Hepatic stellate cell (primary cell): ENCODE measurements at places on chromosomes 13 and 19.

DNA sequence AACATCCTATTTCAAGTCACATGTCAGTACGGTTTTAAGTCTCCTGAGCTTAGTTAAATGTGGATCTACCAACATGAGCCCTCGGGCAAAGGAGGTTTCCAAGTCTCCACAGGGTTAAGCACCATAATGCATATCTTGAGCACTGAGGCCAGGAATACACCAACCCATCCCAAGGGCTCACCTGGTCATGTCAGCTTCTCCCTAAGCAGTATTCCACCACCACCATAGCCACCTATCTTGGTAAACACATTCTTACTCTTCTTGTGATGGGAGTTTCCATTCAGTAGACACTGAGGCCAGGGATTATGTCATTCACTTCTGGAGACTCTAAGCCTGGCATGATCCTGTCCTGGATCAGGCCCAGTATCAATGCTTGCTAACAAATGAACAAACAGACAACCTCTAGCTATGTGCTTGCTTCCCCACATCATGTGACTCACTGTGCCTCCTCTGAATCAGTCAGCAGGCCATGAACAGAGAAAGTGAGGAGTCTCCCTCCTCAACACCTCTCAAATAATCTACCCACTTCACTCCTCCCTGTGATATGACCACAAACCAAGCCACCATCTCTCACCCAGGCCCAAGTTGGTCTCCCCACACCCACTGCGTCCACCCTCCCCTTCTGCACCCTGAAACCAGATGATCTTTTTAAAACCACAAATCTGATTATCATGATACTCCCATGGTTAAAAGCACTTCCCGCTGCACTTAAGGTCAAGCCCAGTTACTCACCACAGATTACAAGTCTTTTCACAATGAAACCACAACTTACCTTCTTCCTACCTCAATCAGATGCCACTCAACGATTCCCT lies 5.8 kb downstream of the PEG3 start:
- no peak for DNase-seq

- DNase-seq = no peak
These were observed 13.5 kb downstream of the PLAUR start for GRCh38 chr19:43656436-43656835.

GRCh38 chr19:51172223-51172622 lies 30.1 kb downstream of the SIGLEC7 start:
- DNase-seq = no peak

GRCh38 chr19:31527443-31527842 lies 178.2 kb upstream of the TSHZ3 start:
- DNase-seq = no peak

DNA sequence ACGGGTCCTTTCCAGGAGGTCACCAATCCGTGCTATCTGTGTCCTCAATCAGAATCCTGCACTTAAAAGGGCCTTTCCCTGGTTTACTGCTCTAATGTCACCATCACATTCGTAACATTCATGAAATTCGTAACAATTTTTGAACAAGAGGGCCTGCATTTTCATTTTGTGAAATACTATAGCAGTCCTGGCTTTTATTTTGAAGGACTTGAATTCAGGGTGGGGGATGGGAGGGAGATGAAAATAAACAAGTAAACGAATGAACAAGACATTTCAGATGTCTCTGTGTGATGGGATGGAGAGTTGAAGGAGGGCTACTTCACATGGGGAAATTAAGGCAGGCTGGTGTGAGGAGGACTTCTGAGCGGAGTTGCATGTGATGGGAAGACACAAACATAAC lies 281.0 kb downstream of the TSHZ3 start:
- DNase-seq = no peak

- DNase-seq = peak; percentile 29
These were observed 259.9 kb downstream of the FOXO1 start for GRCh38 chr13:40406405-40407120.

GRCh38 chr13:47066226-47066625 lies 169.4 kb upstream of the HTR2A start:
- DNase-seq = no peak

GRCh38 chr19:39701291-39701690 lies 3.0 kb upstream of the LGALS14 start:
- DNase-seq = no peak

GRCh38 chr19:40322951-40323615 lies 25.1 kb downstream of the C19orf47 start:
- DNase-seq = no peak

DNA sequence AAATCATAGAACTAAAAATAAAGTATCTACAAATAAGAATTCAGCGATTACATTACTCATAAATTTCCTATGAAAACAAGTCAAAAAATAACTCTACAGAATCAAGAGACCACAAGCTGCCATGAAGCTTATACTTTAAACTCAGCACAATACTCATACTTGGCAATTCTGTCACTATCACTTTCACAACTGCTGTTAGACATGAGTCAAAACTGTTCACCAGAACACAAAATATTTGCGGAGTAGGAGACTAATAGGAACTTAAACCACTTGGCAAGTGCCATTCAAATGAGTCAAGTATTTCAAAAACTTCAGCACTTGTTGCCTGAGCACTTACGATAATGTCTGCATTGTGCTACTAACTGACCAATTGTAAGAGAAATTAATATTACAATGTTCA lies 387.8 kb upstream of the GPC6 start:
- DNase-seq = peak; percentile 41

- DNase-seq = no peak
These were observed 50.6 kb downstream of the CELF5 start for GRCh38 chr19:3274942-3275582.

DNA sequence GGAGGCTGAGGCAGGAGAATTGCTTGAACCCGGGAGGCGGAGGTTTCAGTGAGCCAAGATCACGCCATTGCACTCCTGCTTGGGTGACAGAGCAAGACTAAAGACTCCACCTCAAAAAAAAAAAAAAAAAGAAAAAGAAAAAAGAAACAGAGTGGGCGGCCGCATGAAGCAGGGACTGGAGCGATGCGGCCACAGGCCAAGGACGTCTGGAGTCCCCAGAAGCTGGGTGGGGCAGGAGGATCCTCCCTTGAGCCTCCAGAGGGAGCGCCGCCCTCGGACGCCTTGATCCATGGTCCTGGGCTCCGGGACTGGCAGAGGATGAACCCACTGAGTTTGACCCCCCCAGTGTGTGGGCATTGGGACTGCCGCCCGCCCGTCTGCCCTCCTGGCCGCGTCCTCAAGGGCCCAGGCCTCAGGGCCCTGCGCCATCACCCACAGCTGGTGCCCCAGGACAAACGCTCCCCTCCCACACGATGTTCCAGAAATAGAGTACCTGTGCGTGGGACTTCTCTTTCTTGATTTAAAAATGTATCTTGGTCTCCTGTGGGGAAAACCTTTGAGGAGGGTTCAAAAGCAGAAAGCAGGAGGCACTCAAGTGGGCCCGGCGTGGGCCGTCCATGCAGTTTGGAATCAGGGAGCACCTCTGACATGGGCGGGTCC lies 15.5 kb downstream of the BTBD2 start:
- no peak for DNase-seq

- no peak for DNase-seq
These were observed 214.4 kb upstream of the IRS2 start for GRCh38 chr13:110000534-110001345.

DNA sequence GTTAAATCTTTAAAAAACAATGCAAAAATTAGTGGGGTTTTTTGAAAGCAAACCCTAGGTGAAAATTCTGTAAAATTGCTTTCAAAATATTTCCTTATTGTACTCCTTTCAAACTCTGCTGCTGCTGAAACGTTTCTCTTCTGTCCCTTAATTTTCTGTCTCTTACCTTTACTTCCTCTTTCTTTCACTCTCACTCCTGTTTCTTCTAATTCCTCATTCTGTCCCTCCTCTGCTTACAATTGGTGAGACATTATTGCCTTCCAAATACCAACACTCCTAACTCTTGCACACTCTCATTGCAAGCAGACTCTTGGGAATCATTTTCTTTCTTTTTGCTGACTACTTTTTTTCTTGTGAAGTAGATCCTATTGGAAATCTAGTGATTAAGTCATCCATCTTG lies 685.6 kb upstream of the SLITRK1 start:
- DNase-seq = no peak

DNA sequence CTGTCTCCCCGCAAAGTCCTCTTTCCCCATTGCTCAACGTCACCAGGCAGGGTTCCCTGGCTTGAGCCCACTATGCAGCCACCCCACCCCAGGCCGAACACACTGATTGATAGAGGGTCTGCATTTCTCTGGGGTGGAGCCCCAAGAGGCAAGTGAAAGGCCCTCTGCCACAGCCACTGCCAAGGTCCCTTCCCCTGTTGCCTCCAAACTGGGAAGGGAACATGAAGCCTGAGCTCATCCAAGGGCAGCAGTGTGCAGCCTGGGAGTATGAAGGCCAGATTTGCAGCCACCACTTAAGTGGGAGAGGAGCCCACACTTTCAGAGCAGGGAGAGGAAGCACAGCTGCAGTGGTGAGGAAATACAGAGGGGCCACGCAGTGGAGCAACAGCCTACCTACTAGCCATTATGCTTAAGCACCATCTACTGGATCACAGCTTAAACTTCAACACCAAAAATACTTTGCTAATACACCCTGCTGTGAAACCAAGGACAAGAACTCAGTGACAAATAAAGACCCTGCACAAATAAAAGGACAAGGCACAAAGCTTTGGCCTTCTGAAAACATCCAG lies 48.6 kb downstream of the UBL3 start:
- DNase-seq = no peak

GRCh38 chr13:20209948-20210347 lies 17.2 kb upstream of the GJB2 start:
- DNase-seq = no peak

- peak; percentile 59 for DNase-seq
These were observed 4.5 kb upstream of the SHISA7 start for GRCh38 chr19:55447421-55448174.

GRCh38 chr19:13100031-13100588 lies 2.5 kb downstream of the LYL1 start:
- DNase-seq = no peak

- peak; percentile 27 for DNase-seq
These were observed 230.0 kb downstream of the MYO16 start for GRCh38 chr13:108859197-108860012.

DNA sequence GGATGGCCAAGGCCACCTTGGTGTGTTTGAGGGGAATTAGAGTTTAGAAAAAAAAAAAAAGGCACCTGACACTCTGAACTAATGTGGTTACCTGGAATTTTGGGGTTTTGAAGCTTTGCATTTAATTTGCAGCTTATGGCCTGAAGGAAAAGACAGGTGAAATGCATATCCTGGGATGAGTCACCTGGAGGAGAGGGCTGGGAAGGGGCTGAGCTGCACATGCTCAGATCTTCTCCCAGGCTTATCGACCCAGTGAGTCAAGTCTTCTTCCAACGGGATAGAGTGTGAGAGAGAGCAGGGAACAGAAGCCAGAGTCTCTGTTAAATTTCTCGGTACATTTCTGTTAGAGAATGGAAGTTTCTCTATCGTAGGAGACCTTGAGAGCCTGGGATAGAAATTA lies 29.7 kb upstream of the ALOX5AP start:
- DNase-seq = no peak

GRCh38 chr19:36258028-36258875 lies 43.3 kb downstream of the ZNF146 start:
- DNase-seq = no peak

DNA sequence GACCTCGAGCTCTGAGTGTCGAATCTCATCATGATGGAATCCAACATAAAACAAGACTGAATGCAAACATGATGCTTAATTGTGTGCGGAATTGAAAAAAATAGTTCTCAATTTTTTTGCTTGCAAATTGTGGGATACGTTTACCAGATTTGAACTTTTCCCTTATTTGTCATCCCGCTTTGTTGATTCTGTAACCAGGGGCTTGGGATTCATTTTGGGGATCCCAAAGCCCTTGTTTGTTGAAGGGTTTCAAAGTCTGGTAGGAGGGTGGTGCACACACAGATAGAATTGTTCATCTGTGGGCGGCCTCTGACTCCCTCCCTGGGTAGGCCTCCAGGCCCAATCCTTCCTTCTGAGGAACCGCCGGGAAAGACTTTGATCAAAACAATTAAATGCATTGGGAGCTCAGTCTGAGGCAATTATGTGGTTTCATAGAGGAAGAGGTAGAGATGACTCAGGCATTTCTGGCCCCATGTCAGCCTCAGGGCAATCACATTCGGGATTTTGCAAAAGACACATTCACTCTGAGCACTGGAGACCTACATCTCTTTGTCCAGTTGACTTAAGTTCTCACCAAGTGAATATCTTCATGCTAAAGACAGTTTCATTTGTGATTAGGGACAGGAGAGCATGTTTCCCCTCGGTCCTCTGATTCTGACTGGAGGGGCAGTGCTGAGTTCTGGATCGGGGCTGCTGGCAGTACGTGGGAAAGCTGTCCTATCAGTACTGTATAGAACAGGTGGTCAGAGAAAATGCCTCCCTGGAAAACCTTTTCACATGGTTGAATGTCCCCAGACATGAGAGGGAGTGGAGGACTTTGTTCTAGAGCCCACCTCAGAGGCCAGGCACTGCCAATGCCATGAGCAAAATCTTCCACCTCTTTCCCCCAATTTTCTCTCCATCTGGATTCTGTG lies 27.8 kb upstream of the IGFL4 start:
- peak; percentile 23 for DNase-seq

- no peak for DNase-seq
These were observed 555.2 kb downstream of the SLITRK1 start for GRCh38 chr13:83327091-83327490.

- DNase-seq = peak; percentile 86
These were observed at the start of gene ZNF544 for GRCh38 chr19:58228585-58229254. Gene ZNF544, plus strand, starts transcription at chr19:58228914. Its CDS starts 15,110 bp downstream, at chr19:58244024.

DNA sequence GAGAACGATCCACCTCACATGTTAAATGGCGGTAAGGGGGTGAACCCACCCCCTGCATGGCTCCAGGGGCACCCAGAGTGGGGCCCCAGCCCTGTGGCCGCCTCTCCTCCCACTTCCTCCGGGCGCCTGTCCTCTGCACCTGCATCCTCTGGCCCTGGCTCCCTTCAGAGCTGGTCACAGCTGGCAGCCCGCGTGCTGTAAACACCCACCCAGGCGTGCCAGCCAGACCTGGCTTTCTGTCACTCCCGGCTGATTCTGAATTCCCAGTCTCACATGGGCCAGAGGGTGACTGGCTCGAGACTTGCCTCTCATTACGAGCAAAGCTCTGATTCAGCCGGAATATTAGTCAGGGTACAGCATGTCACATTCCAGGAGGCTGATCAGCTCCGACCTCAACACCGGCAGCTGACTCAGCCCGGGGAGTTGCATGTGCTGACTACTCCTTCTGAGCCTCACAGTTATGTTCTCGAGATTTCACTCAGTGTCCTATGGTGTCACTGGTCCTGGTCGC lies 75.1 kb downstream of the GNG7 start:
- DNase-seq = peak; percentile 97

DNA sequence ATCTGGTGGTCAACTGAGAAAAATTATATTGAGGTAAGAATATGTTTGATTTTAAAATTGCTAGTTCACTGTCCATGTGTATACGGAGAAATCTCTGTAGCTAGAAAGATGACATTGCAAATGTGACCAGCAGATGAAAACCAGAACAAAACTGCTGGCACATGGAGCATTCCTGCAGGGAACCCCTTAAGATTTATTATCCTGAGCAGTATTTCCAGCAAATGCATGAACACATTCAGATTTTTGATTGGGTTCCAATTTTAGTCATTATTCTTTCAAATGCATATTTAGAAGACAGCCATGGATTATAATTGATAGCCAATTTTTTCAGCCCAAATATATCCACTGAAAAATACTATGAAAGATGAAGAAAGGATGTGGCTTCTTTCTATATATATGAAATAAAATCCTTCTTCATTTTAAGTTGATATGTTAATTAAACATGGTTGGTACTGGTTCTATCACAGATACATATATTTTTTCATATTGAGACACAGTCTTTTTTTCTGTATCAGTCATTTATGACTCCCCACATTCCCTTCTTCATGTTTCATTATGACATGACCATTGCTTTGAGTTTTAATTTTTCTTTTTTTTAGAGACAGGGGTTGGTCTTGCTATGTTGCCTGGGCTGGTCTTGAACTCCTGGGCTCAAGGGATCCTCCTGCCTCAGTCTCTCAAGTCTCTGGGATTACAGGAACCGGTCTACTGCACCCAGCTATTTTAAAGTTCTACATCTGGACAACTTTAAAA lies 376.5 kb downstream of the KLF12 start:
- no peak for DNase-seq
